ENCODE measurements at places on chromosomes 13 and 19.
A peak's percentile ranks its signal among the peaks of the same experiment; 100 is the strongest.

- DNase-seq, result no peak
These were observed 220.0 kb upstream of the SGCG start for GRCh38 chr13:22960827-22961226.

DNA sequence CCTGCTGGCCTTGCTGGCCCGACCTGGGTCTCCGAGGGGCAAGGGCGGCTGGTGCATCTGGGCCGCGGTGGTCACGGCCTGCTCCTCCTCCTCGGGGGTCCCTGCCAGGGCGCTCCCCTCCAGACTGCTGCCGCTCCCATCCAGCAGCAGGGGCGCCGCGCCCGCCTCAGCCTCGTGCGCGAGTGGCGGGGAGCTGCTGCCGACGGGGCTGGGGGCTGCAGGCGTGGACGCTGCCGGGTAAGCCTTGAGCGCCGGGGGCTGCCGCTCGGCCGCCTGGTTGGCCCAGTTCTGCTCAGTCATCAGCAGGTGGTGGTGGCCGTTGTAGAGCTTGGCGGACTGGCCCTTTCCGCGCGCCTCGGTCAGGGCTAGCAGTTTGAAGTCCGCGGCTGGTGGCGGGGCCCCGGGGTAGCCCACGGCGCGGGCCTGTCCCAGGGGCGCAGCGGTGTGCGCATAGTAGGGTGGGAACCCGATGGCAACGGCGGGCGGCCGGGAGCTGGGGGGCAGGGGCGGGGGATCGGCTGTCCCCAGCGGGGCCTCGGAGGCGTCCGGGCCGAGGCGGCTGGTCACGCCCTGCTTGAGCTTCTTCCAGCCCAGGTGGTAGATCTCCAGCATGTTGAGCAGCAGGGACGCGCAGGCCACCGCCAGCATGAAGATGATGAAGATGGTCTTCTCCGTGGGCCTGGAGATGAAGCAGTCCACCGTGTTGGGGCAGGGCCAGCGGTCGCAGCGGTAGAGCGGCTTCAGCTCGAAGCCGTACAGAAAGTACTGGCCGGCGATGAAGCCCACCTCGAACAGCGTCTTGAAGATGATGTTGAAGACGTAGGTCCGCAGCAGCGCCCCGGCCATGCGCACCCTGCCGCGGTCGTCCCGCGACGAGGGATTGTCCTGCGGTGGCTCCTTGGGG is 18.6 kb downstream of the GJA3 start:
- no peak for DNase-seq

GRCh38 chr13:98267080-98267912 is 90.2 kb upstream of the RNF113B start:
- DNase-seq, result no peak

DNA sequence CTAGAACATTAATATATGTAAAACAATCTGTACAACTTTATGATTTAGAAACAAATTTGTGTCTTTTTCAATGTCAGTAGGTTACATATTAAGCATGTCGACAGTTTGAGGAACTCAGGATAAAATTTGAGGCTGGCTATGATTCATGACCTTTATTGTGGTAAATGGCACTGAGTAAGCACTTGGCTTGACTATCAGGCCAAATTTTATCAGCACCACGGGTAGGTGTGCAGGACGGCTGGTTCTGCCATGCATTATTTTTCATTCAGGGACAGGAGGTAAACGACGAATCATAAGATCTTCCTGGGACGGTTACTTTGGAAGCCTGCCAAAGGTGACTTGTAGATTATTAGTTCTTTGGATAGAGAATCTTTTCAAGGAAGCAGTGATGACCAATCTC is 19.9 kb upstream of the CYP4F8 start:
- DNase-seq, result no peak

DNA sequence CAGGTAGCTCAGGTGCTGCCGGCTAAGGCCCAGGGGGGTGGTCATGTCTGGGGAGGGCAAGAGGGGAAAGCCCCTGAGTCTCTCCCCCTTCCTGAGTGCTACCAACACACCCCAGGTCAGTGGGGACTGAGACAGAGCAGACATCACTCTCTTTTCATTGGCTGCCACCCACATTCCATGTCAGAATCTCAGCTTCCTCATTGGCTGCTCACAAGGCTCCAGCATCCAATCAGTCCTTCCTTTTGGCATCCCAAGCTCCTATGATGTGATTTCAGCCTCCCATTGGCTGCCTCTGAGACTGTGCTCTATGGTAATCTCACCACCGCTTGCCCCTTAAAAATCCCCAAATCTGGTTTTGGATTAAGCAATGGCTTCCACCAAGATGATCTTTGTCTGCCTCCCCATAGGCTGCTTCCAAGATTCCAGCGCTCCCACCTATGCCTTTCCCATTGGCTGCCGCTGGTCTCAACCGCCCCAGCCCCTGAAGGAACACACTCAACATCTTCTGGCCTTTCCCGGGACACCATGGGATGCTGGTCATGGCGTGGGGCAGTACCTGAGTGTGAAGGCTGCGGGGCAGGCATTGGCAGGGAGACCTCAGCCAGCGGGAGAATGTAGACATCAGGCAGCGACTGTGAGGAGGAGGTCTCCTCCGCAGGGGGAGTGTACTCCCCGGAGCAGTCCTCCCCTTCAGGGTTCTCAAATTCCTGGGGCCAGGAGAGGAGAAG is 2.0 kb downstream of the LMTK3 start:
- no peak for DNase-seq

DNA sequence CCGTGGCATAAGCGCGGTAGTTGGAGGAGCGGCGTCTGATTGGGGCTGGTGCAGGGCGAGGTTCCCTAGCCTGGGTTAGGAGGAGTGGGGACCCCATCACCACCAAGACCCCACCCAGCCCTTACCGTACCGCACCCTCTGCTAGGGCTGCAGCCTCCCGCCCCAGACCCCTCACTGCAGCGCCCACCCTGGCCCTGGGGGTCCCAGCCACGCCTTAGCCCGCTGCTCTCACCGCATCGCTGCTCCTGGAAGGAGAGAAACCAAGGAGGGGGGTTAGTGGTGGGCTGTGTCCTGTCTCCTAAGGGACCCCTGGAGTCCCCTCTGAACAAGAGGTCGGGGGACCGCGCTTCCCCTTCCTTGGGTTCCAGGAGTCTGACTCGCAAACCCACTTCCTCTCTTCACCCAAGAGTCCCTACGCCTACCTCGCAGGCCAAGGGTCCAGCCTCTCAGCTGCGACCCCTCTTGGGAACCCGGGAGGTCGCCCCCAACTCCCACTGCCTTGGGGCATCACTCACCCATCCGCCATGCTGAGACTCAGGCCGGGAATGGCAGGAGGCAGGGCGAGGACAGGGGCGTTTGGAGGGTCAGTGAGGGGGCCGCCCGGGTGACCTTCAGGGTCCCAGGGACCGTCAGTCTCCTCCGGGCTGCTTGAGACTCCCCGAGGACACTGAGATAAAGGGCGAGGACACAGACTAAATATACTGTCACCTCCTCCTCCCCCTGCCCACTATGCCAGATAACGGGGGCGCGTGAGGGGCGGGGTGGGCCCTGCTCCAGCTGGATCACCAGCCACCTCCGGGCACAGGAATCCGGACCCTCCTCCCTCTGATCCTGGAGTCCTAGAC is at the start of gene TNNI3:
Gene TNNI3, minus strand, starts transcription at position 669 of the 845 bp plus-strand sequence. Its CDS starts 143 bp downstream, at position 526.
- no peak for DNase-seq

- DNase-seq, result peak; percentile 24
These were observed 9.9 kb upstream of the RCBTB2 start for GRCh38 chr13:48542581-48543341.

- DNase-seq, result no peak
These were observed 142.6 kb downstream of the CRYL1 start for GRCh38 chr13:20383058-20383457.

DNA sequence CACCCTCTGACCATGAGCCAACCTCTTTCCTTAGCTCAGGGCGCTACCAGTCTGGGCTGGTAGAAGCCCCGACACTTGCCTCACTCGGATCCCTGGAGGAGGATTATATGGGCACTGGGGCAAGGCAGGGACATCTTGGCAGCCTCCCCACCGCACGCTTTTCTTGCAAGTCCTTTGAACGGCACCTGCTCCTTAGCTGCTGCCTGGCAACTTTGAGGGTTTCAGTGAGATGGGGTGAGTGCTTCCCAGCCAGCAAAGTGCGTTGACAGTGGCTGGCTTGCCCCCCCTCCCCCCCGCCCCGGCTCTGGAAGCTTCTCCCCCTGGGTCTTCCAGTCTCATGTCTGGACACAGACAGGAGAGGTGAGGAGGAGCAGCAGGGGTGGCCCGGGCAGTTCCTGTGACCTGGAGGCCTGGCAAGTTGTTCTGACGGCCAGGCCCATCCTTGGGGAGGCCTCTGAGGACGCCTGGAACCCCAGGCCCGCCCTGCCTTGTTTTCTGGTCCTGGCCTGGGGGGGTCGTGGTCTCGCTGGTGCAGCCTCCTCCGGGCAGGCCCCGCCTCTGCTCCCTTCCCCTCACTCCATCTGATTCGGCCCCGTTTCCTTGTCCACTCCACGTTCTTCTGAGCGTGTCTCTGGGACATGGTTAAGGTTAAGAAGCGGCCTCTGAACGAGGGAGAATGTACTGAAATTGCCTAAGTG is 75.2 kb downstream of the ATP11A start:
- DNase-seq, result no peak

DNA sequence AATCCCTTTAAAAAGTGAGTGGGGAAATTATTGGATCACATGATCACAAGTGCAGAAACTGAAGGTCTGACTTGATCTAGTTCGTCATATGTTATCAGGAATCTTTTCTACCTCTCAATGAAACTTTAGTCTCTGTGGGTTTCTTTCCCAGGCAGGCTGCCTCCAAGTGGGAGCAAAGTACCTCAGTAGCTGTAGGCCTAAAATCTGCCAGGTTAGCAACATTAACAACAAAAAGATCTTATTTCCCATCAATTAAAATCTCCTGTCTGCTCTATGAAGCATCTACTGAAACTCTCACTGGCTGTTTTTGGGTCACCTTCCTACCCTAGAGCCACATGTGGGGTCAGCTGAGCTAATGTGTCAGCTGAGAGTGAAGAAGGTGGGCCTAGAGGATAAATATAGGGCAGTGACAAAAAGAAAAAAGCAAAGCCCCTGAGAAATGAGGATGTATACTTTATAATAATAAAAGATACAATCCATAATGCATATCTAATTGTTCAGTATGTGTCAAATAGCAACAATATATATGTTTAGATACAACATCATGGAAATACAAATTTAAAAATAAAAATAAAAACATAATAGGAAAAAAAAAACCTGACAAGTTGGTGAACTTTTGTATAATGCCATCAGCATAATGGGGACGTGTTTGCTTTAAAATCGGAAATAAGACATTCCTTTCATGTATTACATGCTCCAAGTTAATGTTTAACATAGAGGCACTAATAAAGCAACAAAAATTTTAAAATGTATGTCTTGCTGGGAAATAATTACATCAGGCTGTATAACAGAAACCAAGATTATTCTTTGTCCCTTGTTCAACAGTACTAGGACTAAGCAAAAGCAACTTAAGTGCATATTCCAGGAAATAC is 141.1 kb downstream of the GPC5 start:
- no peak for DNase-seq

- DNase-seq, result no peak
These were observed 631.3 kb downstream of the DIAPH3 start for GRCh38 chr13:59532405-59532804.

- DNase-seq, result no peak
These were observed 28.7 kb downstream of the TMEM161A start for GRCh38 chr19:19109601-19110000.
